Stimulated activated CD8-positive, alpha-beta memory T cell treated with anti-CD3 and anti-CD28 coated beads, Interleukin-4, amount 100 ng/mL, for 1 hour (primary cell): ENCODE measurements at places on chromosomes 1 and 21.

- DNase-seq = no peak
Measured at GRCh38 chr1:77037038-77037437, 169.8 kb downstream of the ST6GALNAC5 start.

DNA sequence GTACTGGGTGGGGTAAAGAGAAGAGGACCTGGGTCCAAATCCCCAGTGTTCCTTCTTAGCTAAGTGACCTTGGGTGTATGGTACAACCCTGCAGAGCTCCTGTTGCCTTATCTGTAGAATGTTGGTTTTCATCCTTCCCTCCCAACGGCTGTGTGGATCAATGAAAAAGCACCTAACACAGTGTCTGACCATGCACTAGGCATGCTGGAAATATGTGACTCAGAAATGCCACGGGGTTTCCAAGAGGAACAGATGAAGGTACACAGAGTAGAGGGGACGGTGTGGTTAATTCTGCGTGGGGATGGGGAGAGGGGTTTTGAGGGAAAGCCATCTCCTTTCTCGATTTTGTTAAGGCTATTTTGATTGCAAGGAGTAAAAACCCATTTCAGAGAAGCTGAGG is 8.6 kb downstream of the NIPAL3 start:
- DNase-seq = no peak

DNA sequence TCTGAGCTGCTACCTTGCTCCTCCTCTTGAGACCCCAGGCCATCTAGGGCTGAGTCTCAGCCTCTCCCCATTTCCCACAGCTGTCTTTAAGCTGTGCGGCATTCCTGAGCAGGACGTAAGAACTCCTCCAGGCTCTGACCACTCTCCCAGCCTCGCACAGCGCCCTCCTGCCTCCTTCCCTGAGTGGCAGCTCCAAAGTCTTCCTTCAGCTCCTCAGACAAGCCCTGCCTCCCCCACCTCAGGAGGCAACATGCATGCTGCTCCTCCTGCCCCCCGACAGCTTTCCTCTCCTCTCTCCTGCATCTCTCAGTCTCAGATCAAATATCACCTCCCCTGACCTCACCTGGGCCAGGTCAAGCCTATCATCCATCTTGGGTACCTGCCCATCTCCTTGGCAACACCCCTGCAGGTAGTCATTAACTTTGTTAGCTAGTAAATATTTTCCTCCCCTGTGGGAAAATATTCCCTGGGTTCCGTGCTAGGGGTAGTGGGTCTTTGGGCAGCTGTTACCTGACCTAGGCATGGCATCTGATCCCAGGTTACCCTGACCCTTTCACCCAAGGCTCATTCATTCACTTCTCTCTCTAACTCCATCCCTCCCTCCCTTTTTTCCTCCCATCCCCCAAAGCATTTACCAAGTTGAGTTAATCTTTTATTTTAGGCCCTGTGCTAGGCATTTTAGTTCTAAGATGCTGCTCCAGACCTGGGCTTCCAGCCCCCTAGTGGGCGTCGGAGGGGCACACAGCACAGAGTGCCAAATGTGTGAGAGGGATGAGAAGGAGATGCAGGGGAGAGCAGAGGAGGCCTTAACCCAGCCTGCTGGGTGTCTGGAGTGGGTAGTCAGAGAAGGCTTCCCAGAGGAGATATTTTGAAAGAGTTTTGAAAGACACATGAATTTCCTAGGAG is 419.9 kb downstream of the PTPRU start:
- no peak for DNase-seq

DNA sequence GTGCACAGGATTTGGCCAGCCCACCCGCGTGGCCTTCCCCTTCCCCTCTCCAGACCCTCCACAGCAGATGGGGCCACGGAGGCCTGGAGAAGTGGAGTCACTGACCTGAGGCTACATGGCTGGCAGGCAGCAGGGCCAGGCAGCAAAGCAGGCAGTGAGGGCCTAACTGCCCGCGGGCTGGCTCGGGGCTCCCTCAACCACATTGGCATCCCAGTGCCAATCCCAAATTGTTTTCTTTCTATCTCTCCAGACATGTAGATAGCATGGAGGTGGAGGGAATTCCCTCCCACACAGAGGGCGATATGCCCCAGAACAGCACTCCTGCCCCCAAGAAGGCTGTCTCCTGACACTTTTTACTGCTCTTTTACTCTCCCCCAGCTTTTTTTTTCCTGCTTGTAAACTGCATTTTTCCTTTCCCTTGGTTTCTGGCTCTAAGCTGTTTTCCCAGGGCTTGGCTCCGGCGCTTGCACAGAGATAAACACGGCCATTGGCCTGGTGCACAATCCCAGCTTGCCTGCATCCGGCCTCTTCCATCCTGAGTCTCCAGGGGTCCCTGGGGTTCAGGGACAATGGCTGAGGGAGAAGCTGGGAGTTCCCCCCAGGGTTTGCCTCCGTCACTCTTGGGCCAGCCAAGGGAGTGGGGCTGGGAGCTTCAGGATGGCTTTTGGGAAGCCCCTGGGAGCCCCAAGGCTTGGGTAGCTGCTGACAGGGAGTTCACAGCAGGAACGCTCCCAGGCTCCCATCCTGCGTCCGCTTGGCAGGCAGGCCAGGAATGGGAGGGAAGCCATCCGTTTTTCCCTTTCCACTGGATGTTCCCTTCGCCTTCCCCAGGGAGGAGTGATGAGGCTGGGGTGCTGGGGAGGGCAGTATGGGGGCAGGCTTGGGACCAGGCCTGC is 7.0 kb downstream of the EPHX1 start:
- DNase-seq = no peak

- no peak for DNase-seq
Measured at GRCh38 chr1:84403347-84403746, 5.1 kb downstream of the DNASE2B start.

DNA sequence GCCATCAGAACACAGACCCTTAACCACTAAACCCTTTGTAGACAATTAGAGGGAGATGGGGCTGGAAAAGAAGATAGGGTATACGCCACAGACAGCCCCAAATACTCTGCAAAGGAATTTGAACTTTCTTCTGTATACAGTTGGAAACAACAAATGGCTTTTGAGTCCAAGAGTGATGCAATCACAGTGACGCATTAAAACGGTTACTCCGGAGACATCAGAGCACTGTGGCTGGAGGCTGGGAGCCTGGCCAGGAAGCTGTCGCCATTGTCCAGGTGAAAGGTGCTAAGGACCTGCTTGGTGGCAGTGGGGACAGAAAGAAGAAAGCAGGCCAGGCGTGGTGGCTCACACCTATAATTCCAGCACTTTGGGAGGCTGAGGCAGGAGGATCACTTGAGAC is 4.2 kb downstream of the FLAD1 start:
- DNase-seq = no peak

- no peak for DNase-seq
Measured at GRCh38 chr1:214329470-214330220, 48.7 kb downstream of the SMYD2 start.

- no peak for DNase-seq
Measured at GRCh38 chr1:36384542-36385409, 948 bp downstream of the STK40 start.

- no peak for DNase-seq
Measured at GRCh38 chr1:192732787-192733186, 76.1 kb upstream of the RGS2 start.

- DNase-seq = no peak
Measured at GRCh38 chr21:32088471-32088870, 190.4 kb downstream of the MIS18A start.

DNA sequence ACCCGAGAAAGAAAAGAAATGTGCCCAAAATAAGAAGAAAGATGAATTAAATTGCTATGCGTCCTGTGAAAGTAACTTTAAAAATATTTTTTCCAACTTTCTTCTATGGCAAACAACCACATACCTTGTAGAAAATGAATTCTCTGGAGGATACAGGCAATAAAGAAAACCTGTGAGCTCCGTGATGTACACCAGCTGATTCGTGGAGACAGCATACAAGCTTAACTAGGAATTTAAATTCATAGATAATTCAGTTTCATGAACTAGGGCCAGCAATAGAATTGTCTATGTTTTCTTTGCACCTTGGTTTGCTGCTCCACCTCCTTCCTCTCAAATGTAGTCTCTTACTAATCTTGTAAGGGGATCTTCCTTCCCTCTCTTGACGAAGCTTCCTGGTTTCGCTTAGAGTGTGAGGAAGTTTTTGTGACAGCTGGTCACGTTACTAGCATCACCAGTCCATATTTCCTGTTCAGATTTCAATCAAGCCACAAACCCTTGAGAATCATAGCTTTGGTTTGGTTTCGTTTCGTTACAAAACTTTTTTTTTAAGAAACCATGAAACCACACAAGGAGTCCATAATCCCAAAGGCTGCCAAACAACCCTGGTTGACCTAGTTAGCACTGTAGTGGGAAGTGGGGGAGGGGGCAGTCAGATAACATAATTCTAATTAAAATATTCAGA is 35.8 kb downstream of the GREM2 start:
- DNase-seq = no peak

DNA sequence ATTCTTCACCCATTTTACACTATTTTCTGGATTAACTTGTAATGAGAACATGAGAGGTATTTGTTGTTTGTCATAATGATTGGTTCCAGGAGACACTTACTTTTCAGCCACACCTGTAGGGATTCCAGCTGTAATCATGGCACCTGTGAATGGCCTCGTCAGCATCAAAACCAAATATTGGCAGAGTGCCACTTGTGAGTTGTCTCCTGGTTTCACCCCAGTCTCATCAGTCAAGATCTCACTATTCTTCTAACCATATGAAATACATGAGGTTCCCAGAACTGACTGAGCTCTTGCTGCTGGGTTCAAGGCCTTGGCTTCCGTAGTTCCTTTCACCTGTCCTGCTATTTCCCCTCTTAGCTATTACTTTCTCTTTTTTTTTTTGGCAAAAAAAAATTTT is 246.6 kb upstream of the ADGRL2 start:
- no peak for DNase-seq

GRCh38 chr21:8991088-8991907 is 1530.1 kb upstream of the TPTE start:
- DNase-seq = no peak

- no peak for DNase-seq
Measured at GRCh38 chr1:219088778-219089557, 84.7 kb upstream of the LYPLAL1 start.

DNA sequence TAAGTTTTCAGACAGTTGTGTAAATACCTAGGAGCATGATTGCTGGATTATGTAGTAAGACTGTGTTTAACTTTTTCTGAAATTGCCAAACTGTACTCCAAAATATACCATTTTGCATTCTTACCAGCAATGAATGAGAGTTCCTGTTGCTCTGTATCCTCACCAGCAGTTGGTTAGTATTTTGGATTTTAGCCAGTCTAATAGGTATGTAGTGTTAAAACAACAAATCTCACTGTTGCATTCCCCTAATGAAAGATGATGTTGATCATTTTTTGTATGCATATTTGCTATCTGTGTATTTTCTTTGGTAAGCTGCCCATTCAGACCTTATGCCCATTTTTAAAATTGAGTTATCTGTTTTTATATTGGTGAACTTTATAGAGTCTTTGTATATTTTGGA is 89.9 kb downstream of the RASAL2 start:
- no peak for DNase-seq

DNA sequence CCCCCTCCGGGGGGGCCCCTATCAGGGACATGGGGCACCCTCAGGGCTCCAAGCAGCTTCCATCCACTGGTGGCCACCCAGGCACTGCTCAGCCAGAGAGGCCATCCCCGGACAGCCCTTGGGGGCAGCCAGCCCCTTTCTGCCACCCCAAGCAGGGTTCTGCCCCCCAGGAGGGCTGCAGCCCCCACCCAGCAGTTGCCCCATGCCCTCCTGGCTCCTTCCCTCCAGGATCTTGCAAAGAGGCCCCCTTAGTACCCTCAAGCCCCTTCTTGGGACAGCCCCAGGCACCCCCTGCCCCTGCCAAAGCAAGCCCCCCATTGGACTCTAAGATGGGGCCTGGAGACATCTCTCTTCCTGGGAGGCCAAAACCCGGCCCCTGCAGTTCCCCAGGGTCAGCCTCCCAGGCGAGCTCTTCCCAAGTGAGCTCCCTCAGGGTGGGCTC is 34.9 kb downstream of the TRIM11 start:
- DNase-seq = no peak

- DNase-seq = no peak
Measured at GRCh38 chr1:98454666-98455065, 206.9 kb upstream of the SNX7 start.

GRCh38 chr1:160731990-160732389 is 7.1 kb upstream of the SLAMF7 start:
- no peak for DNase-seq

GRCh38 chr1:21936366-21937031 is 611 bp downstream of the HSPG2 start:
- DNase-seq = no peak

DNA sequence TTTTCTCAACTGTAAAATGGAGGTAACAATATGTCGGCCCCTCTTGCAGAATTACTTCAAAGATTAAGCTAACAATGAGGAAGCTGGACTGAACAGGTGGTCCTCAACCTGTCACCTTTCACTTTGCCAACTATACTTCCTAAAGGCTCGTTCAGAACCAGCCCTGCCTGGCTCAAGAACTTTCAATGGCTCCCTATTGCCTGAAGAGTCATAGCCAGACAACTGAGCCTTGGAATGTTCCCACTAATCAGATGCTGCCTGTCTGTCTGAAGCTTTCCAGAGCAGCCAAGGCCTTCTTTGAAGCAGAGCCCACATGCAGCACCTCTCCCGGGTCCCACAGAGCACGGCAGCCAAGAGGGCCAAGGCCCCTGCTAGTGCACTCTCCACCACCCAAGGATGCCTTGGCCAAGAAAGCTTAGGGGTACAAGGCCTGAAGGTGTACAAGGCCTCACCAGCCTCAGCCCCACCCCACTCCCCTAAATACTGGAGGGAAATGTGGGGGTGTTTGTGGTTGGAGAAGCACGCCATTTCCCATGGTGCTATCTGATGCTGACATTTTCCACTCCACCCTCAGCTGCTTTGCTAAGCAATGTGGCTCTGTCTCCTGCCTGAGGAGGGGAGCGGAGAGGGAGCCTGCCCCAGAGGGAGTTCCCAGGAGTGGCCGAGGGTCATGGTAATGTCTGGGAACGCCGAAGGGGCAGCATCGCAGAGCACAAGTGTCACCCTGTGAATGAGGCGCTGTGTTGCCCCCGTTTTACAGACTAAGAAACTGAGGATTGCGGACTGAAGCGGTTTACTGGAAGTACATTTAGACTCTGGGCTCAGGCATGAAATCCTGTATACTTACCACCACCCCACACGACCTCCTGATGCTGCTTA is 8.2 kb upstream of the LAPTM5 start:
- DNase-seq = no peak

GRCh38 chr1:231583376-231583775 is 43.2 kb upstream of the DISC1 start:
- no peak for DNase-seq

DNA sequence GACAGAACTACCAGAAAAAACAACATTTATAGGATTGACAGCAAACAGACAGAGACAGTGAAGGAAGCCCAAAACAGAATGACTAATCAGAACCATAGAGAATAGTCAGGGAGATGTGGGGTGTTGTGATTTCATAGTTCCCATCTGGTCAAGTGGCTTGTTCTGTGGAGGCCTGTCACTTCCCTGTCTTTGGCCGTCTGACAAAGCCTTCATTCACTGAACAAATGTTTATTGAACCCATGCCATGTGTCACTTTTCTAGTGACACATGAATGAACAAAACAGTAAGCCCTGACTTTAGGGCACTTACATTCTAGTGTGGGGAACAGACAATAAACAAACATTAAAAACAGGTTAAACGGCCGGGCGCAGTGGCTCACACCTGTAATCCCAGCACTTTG is 3.2 kb upstream of the SRRM1 start:
- no peak for DNase-seq
